SW 1271 (cell line): ENCODE measurements at places on chromosomes 7 and 10.

- DNase-seq: peak; percentile 29
Observed at GRCh38 chr7:45574669-45575500, 717 bp downstream of the ADCY1 start.

GRCh38 chr10:80465839-80466590 lies 11.9 kb downstream of the TSPAN14 start:
- DNase-seq: no peak

DNA sequence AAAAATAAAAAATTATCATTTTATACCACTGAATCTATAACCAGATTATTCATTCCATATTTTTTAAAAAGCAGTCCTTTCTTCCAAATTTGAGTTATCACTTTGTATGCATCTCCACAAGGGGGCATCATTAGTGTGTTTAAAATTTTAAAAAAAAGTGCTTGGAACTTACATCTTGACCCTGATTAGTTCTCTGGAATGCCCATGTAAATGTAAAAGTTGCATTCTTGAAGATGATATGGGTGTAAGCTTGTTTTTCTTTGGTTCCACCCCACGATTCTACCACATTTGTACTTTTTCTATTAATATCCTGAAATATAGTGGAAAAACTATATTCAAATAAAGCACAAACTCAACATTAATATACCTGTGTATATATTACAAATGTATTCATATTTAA lies 144.9 kb downstream of the ELAPOR2 start:
- DNase-seq: peak; percentile 12

- no peak for DNase-seq
Observed at GRCh38 chr10:11598712-11599397, 12.6 kb downstream of the USP6NL start.

DNA sequence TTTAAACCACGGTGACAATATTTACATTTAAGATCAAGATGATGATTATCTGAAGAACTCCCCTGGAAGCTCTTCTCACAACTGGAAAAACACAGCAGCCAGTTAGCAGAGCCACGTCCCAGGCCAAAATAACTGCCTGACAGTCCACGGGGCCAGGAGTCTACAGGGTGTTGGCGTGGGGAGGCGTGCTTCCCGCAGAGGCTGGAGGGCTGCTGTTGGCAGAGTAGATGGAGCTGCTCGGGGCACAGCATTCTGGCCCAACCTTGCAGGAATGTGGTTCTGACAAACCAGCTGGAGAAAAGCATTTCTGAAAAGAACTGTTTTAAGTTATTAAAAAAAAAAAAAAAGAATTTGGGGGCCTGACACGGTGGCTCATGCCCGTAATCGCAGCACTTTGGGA lies 177.9 kb downstream of the EBF3 start:
- no peak for DNase-seq

DNA sequence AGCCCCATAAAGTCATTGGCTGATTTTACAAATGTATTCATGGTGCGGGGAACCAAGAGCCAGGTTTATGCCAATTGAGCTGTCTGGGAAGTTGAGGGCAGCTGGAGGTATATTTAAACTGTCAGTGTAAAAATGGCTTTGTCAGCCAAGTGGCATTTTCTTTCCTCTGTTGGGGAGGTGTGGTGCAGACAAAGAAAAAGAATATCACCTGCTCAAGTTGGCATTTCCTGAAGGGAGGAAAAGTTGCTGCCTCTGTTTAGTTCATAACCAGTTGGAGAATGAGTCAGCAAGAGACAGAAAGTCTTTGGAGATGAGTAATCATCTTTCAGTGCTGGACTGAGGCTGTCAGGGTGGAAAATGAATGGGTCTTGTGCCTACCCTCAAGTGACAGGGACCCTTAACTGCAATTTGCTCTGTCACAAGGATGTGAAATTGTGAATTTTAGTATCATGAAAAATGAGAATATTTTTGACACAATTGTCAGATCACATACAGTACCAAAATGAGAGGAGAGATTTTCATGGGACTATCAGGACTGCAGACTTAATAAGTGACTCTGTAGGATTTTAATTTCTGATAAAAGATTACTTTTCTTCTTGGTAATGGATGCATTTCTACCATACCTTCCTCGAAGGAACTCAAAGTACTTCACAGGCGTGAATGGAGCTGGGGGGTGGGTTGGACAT lies 137.3 kb downstream of the ANLN start:
- peak; percentile 90 for DNase-seq

GRCh38 chr7:8205537-8205936 lies 56.4 kb downstream of the ICA1 start:
- no peak for DNase-seq

- no peak for DNase-seq
Observed at GRCh38 chr7:1567049-1567771, 2.6 kb downstream of the PSMG3 start.

- DNase-seq: no peak
Observed at GRCh38 chr7:29328045-29328444, 133.5 kb downstream of the CHN2 start.

DNA sequence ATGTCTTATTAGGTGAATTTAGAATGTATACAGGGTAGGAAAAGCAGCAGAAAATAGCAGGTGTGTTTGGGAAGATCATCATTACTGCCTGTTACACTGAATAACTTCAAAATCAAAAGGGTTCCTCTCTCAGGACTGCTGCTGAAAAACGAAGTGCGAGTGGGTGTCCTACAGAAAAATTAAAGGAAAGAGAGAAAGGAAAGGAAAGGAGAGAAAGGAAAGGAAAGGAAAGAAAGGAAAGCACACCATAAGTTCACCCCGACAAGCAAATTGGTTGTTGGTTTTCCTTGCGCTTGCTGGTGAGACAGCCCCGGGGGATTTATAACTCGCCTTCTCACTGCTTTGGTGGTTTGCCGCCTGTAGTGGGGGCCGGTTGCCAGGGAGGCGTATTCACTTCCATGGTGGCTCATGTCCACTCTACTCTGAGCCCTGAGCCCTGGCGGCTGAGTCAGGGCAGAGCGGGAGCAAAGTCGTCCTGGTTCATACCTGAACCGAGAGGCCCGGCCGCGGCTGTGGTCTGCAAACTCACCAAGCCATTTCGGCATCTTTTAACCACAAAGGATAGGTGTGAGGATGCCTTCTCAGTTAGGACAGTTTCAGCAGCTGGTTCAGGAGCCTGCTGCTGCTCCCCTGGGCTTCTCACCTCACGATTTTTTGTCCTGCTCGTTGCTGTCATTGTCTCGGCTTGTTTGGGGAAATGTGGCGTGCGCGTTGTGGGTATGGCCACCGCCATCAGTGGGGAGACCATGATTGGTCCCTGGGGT lies 26.1 kb downstream of the INPP5A start:
- DNase-seq: no peak
